Umbilical cord (tissue), 2 donors: ENCODE measurements at places on chromosomes 13 and 19.

- DNase-seq, result peak; percentile 40
Observed at GRCh38 chr13:87123987-87124784, 547.0 kb upstream of the SLITRK5 start.

GRCh38 chr13:90070837-90071525, 1276.5 kb upstream of the MIR17HG start:
- no peak for DNase-seq

GRCh38 chr13:80374444-80374843, 33.5 kb upstream of the SPRY2 start:
- DNase-seq, result no peak

DNA sequence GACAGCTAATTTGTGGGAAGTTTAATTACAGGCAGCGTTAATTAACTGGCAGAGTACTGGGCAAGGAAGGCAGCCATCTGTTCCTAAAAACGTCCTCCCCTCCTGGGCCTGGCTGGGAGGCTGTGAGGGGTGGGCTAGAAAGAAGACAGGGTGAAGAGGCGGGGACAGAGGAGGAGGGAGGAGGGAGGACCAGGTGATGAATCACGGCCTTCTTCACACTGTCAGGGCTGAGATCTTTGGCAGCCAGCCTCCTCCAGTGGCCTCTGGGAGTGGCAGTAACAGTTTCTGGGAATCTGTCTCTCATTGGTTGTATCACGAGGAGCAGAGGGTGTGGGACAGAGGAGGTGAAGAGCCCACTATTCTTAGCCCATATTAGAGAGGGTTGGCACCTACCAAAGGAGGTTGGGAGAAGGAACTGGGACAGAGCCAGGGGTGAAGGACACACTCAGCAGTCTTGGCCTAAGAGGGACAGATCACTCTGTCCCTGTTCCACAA, 9.6 kb upstream of the ZNRF4 start:
- no peak for DNase-seq

DNA sequence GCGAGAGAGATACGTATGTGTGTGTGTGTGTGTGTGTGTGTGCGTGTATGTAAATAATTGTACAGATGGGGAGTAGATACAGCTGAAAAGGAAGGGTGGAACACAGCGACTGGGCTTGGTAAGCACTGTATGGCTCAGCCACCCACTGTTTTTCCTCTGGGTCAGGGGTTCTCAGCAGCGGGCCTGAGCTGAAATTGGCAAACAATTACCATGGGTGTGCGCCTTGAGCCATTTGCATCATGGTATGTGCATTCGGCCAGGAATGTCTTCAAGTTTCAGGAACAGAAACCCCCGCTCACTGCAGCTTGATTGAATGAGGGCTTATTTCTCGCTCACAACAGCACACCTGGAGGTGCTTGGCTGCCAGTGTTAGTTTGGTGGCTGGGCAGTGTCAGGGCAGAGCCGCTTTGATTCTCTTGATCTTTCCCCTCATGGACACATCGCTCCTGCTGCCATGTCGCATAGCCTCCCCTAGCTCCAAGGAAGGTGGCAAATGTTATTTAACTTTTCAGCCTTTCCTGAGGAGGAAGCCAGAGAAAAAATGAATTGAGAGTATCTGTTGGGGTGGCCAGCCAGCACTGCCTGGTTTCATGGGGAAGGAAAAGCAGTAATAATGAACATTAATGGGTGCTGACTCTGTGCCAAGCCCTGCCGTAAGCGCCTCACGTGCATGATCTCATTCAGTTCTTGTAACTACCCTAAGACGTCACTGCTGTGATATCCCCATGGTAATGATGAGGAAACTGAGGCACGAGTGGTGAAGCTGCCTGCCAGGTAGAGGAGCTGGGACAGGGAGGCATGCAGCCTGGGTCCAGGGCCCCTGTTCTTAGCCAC, 126.9 kb downstream of the SIPA1L3 start:
- DNase-seq, result no peak

DNA sequence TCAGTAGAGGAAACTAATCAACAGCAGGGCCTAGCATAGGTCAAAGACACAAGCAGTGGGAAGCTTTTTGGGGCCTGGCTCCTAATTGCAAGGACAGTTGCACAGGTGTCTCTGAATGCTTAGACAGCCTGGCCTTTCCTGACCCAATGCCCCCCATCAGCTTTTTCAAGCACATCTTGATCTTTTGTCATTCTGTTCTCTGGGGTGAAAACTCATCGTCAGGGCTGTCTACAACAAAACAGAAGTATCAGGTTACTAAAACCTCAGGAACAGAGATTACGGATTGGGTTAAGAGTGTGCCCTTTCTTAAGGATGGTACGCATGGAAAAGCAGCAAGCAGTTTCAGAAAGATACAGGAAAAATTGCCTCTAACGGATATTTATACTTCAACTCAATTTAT, 8.3 kb upstream of the ZNF254 start:
- no peak for DNase-seq

DNA sequence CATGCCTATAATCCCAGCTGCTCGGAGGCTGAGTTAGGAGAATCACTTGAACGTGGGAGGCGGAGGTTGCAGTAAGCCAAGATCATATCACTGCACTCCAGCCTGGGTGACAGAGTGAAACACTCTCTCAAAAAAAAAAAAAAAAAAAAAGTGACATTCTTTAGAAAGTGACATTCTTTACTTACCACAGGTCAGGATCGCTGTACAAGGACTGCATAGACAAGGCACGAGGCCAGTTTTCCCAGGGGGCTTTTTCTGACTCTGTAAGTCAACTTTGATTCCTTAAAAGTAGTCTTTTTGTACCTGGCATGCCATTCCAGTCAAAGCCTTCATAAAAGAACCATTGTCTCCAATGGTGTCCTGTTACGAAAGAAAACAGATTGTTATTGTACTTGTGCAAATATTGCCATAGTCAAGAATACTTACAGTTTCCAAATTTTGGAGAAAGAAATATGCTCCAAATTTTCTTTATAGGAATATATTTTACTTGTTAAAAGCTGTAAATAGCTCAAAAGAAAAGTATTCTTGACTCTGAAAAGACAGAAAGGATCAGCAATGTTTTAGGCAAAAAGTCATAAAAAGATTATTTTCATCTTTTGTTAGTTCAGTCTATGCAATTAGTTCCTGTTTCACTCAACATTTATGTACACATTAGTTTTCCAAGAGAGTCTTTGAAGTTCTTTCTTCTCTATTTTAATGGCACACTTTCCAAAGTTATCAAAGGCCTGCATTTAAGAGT, 39.3 kb downstream of the CEACAM1 start:
- no peak for DNase-seq

GRCh38 chr19:28257396-28257795, 955.6 kb downstream of the UQCRFS1 start:
- DNase-seq, result no peak

GRCh38 chr19:54448040-54448773, 792 bp upstream of the LENG8 start:
- peak; percentile 68 for DNase-seq

DNA sequence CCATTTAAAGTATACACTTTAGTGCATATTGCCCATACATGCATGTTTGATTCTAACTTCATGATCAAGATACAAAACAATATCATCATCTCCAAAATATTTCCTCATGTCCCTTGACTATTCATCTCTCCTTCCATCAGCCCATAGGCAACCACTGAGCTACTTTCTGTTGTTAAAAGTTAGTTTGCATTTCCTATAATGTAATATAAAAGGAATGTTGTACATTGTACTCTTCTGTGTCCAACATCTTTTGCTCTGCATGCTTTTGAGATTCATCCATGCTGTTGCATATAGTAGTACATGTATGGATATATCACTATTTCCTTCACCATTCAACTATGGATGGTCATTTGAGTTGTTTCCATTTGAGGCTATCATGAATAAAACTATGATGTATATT, 74.7 kb downstream of the ITGBL1 start:
- no peak for DNase-seq

DNA sequence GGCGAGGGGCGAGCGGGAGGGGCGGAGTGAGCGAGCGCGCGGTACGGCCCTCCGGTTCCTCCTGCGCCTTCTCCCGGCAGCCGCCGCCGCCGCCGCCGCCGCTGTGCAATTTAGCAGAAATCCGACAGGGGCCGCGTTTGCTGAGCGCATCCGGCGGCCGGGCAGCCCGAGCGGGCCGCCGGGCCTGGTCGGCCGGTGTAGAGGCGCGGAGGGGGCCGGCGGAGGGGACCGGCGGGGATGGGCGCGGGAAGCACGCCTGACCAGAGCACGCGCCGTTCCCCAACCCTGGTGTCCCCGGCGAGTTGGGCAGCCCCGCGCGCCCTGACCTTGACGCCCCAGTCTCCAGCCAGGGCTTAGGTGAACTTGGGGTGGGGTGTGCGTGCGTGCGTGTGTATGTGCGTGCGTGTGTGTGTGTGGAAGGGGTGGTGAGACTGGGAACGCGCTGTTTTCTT, 144.5 kb upstream of the ZNF536 start:
- peak; percentile 63 for DNase-seq
